ENCODE measurements at places on chromosomes 11 and 22.

GRCh38 chr11:47378836-47379170 lies 456 bp upstream of the SPI1 start:
- no peak for DNase-seq

- no peak for DNase-seq
Observed at GRCh38 chr11:59859673-59860072, 6.6 kb downstream of the TCN1 start.

DNA sequence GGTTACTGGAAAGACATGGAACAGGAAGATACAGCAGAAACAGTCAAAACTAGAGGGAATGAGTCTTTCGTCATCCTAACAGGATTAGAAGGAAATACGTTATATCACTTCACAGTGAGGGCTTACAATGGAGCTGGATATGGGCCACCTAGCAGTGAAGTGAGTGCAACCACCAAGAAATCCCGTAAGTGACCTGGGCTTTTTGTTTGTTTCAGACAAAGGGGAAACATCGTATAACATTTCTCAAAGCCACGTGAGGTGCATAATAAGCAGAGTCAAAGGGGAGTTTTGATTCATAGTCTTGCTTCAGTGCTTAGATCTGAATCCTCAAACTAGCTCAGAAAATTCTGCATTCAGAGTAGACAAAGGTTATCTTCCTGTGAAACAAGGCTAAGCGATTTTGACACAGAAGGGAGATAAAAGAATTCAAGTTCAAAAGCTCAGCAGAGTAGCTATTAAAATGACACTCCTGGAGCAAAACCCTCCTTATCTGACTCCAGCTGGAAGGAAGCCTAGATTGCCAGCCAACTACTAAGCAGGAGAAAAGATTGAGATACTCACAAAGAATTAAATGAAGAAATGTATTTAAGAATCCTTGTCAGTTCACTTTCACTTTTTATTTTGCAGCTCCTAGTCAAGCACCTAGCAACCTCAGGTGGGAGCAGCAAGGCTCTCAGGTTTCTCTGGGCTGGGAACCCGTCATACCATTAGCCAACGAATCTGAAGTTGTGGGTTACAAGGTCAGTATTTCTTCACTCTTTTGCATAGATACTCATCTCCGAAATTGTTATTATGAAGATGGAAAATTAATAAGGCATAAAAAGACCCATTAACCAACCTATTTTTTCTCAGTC lies 346.4 kb upstream of the ARHGAP42 start:
- DNase-seq = no peak

GRCh38 chr11:70305501-70305900 lies 35.0 kb downstream of the PPFIA1 start:
- no peak for DNase-seq

DNA sequence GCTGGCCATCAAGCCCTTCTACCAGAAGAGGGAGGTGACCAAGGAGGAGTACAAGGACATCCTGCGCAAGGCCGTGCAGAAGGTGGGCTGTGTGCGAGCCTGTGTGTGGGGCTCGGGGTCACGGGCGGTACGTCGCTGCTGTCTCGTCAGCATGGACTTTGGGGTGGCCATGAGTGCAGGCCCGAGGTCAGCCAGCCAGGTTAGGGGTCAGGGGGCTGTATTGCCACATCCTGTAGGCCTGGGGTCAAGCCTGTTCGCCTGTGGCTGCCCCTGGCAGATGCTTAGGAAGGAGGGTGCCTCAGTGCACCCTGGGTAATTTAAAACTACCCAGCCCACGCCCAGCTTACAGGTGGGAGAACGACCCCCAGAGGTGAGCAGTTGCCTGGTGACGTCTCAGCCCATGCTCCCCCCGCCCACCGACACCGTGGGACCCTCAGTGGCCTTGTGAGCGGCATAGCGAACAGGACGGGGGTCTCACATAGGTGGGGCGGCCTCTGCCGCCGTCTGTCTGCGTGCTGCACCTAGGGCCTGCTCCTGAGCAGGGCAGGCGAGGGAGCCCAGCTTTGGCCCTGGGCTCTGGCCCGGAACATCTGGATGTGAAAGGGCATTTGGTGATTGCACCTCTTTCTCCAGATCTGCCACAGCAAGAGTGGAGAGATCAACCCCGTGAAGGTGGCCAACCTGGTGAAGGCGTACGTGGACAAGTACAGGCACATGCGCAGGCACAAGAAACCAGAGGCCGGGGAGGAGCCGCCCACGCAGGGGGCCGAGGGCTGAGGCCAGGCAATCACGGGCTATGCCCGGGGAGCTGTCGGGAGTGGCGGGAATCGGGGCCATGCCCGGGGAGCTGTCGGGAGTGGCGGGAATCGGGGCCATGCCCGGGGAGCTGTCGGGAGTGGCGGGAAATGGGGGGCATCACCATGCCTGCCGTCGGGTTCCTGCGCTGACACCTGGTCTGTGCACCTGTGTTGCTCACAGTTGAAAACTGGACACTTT lies 4.5 kb downstream of the IRF7 start:
- no peak for DNase-seq

DNA sequence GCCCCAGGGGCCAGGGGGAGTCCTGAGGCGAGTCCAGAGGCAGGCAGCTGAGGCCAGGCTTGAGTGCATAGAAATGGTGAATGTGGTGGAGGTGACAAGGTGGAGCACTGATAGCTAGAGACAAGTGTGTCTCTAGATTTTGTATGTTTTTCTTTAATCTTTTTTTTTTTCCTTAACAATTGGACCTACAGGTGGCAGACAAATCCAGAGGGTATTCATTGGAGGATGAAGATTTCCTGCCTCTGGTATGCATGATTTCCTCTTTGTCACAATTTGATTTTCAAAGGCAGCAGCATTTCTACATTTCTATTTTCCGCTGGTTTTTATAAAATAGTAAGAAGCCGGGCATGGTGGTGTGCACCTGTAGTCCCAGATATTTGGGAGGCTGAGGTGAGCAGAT lies 47.7 kb upstream of the DKK3 start:
- no peak for DNase-seq

DNA sequence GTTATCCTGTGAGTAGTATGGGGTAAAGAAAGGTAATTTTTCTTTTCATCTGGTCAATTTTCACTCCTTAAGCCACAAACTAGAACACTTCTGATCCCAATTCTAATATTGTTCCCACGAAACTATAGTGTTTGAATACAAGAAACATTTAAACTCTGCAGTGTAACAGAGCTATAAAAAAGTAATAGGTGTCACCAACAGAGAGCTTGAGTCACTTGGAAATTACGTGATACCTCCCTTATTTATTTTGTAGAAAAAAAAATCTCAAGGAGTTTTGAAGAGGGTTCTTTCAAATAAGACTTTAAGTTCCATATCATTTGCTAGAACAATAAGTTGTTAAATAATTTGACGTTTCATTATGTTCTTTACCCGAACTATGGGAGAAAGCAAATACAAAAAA lies 959.4 kb downstream of the JRKL start:
- DNase-seq = no peak

- DNase-seq = peak; percentile 97
Observed at GRCh38 chr11:108551651-108552462, 41.7 kb downstream of the EXPH5 start.

DNA sequence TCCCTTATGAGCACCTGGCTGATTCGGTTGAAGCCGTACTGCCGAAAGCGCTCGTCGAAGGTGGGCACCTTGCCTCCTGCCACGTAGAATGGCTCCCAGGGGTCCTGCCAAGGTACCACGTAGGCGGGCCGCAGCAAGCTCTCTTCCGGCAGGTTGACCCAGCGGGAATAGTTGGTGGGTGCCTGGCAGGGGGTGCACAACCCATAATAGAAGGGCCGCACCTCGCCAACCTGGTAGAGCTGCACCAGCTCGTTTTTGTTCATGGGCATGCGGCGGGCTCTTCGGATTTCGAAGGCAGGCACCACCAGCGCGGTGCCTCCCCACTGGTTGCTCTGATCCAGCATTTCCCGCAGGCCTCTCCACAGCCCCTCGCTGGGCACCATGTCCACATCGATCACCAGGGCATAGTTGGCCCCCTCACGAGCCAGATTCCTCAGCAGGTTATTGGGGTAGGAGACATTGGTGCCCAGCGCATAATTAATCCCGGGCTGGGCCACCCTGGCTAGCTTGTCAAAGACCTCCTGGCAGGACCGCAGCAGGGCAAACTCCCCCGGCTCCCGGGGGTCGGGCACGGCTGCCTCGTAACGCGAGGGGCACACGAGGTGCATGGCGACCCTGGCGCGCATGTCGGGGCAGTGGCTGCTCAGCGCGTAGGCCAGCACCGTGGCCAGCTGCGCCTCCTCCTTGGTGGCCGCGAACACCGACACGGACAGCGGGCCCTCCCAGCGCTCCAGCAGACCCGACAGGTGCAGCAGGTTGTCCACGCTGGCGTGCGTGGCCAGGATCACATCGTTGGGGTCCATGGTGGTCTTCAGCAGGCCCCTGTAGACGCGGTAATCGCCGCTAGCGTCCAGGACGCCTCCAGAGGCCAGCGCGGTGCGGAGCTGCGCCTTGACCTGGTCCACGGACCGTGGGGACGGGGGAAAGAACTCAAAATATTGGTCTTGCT lies 679 bp downstream of the B4GAT1 start:
- DNase-seq = peak; percentile 21

- DNase-seq = no peak
Observed at GRCh38 chr22:49999946-50000586, 12.5 kb downstream of the IL17REL start.

GRCh38 chr22:37461961-37462360 lies 24.2 kb downstream of the MFNG start:
- no peak for DNase-seq

DNA sequence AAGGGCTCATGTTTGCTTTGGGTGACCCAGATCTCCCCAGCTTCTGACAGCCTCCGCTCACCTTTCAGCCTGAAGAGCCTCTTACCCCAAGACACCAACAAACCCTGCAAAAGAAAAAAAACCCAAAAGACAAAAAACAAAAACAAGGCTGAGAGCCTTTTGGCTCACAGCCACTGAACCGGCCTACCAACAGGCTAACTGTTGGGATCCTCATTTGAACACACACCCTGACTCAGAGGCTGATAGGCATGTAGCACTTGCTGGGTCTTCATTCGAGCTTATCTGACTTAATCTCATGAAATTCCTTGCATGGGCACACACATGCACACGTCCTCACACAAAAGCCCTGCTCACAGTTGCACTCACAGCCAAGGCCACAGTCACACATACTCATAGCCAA lies 22.9 kb upstream of the TSKU start:
- DNase-seq = no peak

- peak; percentile 22 for DNase-seq
Observed at GRCh38 chr11:122863704-122864326, 18.7 kb upstream of the JHY start.

DNA sequence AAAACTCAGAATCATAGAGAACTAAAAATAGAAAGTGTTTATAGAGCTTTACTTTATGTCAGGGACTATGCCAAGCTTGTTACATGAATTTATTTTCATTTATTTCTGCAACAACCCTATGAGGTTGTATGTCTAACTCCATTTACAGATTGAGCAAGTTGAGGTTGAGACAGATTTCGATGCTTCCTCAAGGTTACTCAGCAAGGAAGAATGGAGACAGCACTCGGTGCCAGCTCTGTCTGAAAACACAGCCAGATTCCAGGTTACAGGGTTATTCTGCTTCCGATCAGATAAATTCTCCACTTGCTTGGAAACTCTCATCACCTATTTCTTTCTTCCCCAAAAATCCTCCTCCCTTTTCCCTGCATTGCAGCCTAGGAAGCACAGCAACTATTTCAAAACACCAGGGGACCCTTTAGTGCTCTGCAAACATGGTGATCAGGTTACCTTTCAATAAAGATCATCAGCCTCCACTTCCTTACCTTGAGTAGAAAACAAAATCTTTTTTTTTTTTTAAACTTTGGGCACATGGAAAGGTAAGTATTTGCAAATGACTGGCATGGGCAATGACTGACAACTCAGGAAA lies 7.0 kb downstream of the MMP3 start:
- no peak for DNase-seq

DNA sequence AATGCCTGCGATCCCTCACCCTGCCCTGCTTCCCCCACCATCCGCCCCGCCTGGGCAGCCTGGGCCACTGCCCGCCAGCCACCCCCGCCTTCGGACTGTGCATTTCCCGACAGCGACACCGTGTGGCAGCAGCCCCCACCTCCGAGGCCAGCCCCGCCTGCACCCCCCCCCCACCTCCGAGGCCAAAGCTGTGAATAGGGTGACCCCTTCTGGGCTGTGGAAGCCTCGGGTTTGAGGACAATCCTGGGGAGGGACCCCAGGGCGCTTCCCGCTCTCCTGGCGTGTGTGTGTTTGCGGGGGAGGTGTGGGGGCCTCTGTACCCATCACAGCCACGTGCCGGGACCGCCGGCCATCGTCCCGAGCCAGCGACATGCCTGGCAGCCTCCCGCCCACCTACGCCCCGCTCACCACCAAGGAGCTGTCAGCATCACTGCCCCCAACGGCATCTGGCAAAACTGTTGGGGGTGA lies 33.8 kb upstream of the PPARA start:
- peak; percentile 77 for DNase-seq

GRCh38 chr11:23976841-23977271 lies 520.0 kb upstream of the LUZP2 start:
- no peak for DNase-seq

DNA sequence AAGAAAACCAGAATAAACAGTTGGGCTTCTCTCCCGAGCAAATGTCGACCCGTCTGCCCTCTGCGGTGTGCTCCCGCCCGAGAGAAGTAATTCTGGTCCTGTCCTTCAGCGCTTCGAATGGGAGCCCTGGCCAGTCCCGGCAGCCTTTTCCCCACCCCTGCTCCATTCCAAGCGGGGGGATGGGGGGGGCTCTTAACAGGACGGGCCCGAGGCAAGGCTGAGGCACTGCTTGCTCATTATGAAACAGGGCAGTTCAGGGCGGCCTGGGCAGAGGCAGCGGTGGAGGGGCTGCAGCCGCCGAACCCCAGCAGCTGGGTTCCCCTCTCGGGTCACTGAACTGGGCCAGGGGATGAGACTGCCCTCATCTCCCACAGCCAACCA lies 9.1 kb downstream of the BACE1-AS start:
- no peak for DNase-seq

DNA sequence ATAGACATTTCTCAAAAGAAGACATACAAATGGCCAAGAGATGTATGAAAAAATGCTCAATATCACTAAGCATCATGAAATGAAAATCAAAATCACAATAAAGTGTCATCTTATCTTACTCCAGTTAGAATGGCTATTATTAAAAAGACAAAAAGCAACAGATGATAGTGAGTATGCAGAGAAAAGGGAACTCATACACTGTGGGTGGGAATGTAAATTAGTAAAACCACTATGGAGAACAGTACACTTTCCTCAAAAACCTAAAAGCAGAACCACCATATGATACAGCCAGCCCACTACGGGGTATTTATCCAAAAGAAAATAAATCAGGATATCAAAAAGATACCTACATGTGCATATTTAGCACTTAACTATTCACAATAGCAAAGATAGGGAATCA lies 700.0 kb upstream of the ANO5 start:
- DNase-seq = no peak

DNA sequence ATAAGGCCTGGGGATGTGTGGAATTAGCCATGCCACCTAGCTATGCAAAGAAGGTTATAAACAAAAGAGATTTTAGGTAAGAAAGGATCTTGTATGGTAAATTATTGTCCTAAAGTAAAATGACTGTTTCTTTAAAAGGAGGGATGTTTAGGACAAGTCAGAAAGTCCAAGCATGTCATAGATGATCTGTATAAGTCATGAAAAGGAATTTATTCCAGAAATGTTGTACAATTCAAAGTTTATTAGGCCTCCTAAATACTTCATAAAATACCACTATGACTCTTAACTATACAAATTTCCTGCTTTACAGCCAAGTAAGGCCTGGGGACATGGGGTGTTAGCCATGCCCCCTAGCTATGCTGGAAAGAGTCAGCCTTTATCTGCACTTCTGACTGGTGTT lies 22.7 kb downstream of the OR5A2 start:
- no peak for DNase-seq

- DNase-seq = no peak
Observed at GRCh38 chr11:11409901-11410300, 56.9 kb upstream of the CSNK2A3 start.
